ENCODE measurements at places on chromosomes 1 and 21. TPM values are rescaled to one million over a fixed set of nuclear protein-coding genes. Genes with fewer than 3 reads are reported as not detected.

DNA sequence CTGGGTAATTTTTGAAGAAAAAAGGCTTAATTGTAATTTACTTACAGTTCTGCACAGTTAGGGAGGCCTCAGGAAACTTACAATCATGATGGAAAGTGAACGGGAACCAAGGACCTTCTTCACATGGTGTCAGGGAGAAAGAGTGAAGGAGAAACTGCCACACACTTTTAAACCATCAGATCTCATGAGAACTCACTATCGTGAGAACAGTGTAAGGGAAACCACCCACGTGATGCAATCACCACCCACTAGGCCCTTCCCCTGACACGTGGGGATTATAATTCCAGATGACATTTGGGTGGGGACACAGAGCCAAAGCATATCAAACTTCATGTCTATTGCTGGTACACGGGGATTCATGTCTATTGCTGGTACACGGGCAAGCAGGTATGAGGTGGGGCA is 5.3 kb upstream of the SFT2D2 start:
- H3K27me3 ChIP-seq, result no peaks in the 10 kb centered on the region
- no peaks in the 10 kb centered on the region for H3K36me3 ChIP-seq
- H3K4me1 ChIP-seq, result peaks cover 9% of the 10 kb centered on the region

- no peak for DNase-seq
- H3K4me3 ChIP-seq, result no peak overlapping the region
- H3K4me1 ChIP-seq, result no peaks in the 10 kb centered on the region
- peaks cover 18% of the 10 kb centered on the region for H3K36me3 ChIP-seq
- H3K27ac ChIP-seq, result no peak overlapping the region
- no peaks in the 10 kb centered on the region for H3K27me3 ChIP-seq
Observed at GRCh38 chr1:32045772-32046171, 27.0 kb upstream of the TMEM39B start.

DNA sequence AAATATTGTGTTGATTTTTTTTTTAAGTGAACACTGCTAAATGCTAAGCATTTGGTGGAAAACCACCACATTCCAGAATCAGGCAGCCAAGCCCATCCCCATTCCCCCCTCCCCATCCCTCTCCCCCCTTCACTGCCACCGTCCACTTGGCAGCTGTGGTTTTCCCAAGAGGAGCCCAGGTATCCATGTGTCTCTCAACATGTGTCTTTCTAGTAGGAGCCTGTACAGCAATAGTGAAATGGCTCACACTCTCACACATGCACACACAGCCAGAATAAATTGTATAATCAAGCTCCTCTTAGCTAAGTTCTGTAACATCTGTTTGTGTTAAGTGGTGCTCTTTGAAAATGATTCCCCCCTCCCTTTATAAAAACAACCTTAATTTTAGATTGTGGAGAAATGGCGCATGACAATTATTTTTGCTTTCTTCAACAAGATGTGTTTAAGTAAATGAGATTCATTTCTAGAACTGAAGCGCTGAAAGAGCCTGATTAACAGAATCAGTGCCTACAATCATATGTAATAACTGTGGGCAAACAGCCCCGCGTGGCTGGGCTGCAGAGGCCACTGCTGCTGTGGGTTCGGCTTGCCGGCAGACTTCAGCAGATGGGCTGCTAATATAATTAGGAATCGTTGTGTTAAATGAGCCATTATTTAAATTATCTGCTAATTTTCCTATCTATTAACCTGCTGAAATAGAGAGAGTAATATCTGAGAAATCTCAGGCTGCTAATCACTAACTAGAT is 43.3 kb downstream of the BACE2 start:
- no peaks in the 10 kb centered on the region for H3K4me1 ChIP-seq
- no peak overlapping the region for H3K27ac ChIP-seq
- DNase-seq, result no peak
- no peaks in the 10 kb centered on the region for H3K36me3 ChIP-seq
- no peaks in the 10 kb centered on the region for H3K27me3 ChIP-seq
- no peak overlapping the region for H3K4me3 ChIP-seq

DNA sequence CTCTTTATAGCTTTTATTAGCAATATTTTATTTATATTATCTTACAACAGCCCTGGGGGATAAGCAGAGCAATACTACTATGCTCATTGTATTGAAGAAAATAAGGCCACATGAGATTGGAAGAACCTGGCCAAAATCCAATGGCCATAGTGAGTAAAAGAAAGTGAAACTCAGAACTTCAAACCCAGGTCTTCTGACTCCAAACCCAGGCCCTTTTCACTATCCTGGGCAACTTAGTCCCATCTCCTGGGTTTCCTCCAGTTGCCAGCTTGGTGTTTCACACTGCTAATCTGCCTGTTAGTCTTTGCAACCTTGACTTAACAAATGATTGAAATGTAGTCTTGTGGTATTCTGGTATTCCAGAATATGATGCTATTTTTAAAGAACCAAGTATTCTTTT is 22.4 kb upstream of the EXO1 start:
- no peak overlapping the region for H3K4me3 ChIP-seq
- no peak for DNase-seq
- H3K27me3 ChIP-seq, result no peaks in the 10 kb centered on the region
- no peaks in the 10 kb centered on the region for H3K36me3 ChIP-seq
- H3K4me1 ChIP-seq, result no peaks in the 10 kb centered on the region

DNA sequence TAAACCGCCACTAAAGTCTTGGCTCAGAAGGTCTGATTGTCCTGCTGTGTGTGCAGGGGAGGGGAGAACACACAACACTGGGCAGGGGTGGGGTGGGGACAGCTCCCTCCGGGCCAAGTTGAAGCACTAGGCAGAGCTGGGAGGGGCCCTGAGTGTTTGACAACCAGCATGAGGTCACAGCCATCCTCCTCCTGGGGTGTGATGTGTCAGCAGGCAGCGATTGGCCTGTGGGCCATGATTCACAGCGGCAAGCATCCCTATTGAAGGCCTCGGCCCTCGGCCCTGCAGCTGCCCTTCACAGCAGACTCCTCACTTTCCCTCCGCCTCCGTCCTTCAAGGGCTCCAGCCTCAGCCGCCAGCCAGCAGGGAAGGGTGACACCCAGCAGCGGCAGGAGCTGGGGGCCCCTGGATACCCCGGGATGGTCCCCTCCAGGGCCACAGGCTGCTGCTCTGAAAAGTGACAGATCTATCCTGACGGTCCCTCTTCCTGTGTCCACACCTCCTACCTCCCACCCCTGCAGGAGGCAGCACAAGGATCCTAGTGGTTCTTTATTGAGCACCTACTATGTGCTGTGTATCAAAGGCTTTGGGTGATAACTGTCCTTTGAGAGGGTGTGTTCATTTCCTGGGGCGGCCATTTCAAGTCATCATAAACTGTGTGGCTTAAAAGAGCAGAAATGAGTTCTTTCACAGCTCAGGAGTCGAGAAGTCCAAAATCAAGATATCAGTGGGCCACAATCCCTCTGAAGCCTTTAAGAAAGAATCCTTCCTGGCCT is 66.0 kb upstream of the SLC25A33 start:
- H3K36me3 ChIP-seq, result no peaks in the 10 kb centered on the region
- DNase-seq, result no peak
- no peak overlapping the region for H3K4me3 ChIP-seq
- H3K27me3 ChIP-seq, result no peaks in the 10 kb centered on the region

DNA sequence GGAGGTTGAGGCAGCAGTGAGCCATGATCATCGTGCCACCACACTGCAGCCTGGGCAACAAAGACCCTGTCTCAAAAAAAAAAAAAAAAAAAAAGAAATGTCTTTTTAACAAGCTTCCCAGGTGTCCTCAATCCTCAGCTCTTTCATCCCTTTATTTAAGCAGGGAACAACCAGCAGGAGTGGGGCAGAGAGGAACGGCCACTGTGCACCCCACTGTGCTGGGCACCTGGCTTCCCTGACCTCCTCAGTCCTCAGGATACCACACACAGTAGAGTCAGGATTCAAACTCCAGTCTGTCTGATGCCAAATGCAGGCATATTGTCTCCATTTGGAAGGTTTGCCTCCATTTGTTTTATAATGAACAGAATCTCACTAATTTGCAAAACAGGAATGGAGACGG is 19.8 kb upstream of the PTAFR start:
- H3K36me3 ChIP-seq, result peaks cover 14% of the 10 kb centered on the region
- H3K27ac ChIP-seq, result no peak overlapping the region
- peaks cover 43% of the 10 kb centered on the region for H3K4me1 ChIP-seq
- no peak overlapping the region for H3K4me3 ChIP-seq

- no peak for DNase-seq
- H3K27me3 ChIP-seq, result no peaks in the 10 kb centered on the region
- no peaks in the 10 kb centered on the region for H3K4me1 ChIP-seq
- H3K4me3 ChIP-seq, result no peak overlapping the region
Observed at GRCh38 chr1:154657556-154657955, 49.6 kb upstream of the ADAR start.

- H3K27ac ChIP-seq, result no peak overlapping the region
- DNase-seq, result no peak
- H3K36me3 ChIP-seq, result no peaks in the 10 kb centered on the region
Observed at GRCh38 chr1:115191691-115192090, 102.4 kb upstream of the TSPAN2 start.

SLC1A7 gene
- not detected for total RNA-seq

OR2L13 gene
- not detected for total RNA-seq

LCE1F gene
- total RNA-seq, result not detected

IFNLR1 gene
- 3.9 TPM for total RNA-seq

OR6K6 gene
- not detected for total RNA-seq

- no peaks in the 10 kb centered on the region for H3K27me3 ChIP-seq
- H3K27ac ChIP-seq, result no peak overlapping the region
- no peaks in the 10 kb centered on the region for H3K36me3 ChIP-seq
- DNase-seq, result no peak
- no peak overlapping the region for H3K4me3 ChIP-seq
Observed at GRCh38 chr1:28058971-28059878, 29.2 kb downstream of the EYA3 start.

GRCh38 chr1:225772848-225773247 is 4.8 kb upstream of the SRP9 start:
- DNase-seq, result no peak
- H3K27me3 ChIP-seq, result no peaks in the 10 kb centered on the region
- H3K4me1 ChIP-seq, result no peaks in the 10 kb centered on the region
- H3K4me3 ChIP-seq, result no peak overlapping the region
- no peaks in the 10 kb centered on the region for H3K36me3 ChIP-seq

DNA sequence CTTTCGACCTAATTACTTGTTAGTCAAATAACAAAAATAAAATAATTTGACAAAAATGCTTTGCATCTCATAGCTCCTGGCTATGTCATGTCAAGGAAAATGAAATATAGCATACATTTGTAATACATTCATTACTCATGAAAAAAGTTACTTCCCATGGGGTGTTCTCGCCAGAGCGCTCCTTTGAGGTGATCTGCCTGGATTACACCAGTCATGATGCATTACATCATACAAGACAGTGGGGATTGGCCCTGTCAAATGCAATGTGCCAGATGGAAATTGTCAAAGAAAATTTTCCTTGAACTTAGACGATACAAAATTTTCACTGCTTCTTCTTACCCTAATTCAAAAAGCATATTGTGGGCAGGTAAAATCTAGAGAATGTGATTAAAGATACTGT is 215.6 kb upstream of the B3GALT2 start:
- no peak for DNase-seq
- H3K36me3 ChIP-seq, result no peaks in the 10 kb centered on the region
- H3K27ac ChIP-seq, result no peak overlapping the region
- H3K4me1 ChIP-seq, result no peaks in the 10 kb centered on the region
- no peak overlapping the region for H3K4me3 ChIP-seq

TNFRSF8 gene
- 114 TPM for total RNA-seq

- H3K27me3 ChIP-seq, result no peaks in the 10 kb centered on the region
- H3K36me3 ChIP-seq, result no peaks in the 10 kb centered on the region
- H3K4me3 ChIP-seq, result no peak overlapping the region
- H3K4me1 ChIP-seq, result no peaks in the 10 kb centered on the region
- H3K27ac ChIP-seq, result no peak overlapping the region
- DNase-seq, result no peak
Observed at GRCh38 chr1:166233750-166234366, 67.1 kb upstream of the FAM78B start.

DNA sequence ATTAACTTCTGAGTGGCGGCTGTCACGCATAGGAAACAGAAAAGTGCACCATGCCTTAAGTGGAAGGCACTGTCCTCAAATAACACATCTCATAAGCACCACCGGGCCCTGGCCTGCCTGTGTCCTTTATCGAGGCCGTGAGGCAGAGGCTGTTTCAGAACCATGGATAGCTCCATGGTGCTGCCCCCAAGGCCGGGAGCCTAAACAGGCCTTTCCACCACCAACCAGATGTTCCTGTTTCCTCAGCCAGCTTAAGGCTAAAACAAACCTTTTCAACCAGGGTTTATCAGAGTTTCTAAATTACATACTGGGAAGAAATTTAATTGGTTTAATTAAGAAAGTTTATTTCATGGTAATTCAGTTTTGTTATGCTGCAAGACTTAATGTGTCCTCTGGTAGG is 114.4 kb downstream of the DMRTA2 start:
- no peak for DNase-seq
- H3K4me1 ChIP-seq, result no peaks in the 10 kb centered on the region
- no peak overlapping the region for H3K4me3 ChIP-seq
- H3K36me3 ChIP-seq, result no peaks in the 10 kb centered on the region
- no peaks in the 10 kb centered on the region for H3K27me3 ChIP-seq

GRCh38 chr1:23019863-23020625 is 776 bp downstream of the KDM1A start:
- H3K4me3 ChIP-seq, result peak overlapping the region; percentile 69
- peak overlapping the region; percentile 71 for H3K27ac ChIP-seq
- no peaks in the 10 kb centered on the region for H3K27me3 ChIP-seq
- no peak for DNase-seq
- H3K36me3 ChIP-seq, result no peaks in the 10 kb centered on the region

DNA sequence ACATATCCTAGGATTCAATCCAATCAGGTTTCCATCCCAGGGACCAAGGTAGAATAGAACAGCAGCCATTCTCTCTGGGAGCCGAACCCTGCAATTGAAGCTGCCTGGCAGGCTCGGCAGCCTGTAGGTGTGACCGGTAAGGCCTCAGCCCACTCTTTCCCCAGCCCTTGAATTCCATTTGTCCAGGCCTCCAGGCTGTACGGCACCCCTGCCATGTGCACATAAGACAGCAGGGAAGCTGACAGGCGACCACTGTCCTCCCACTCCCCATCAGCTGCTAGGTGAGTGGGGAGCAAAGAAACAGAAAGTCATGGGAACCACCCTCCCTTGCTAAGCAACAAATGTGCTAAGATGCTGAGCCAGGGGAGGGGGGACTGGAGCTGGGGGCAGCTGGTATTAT is 23.0 kb downstream of the OPTC start:
- H3K4me1 ChIP-seq, result no peaks in the 10 kb centered on the region
- no peak for DNase-seq
- no peak overlapping the region for H3K27ac ChIP-seq
- H3K36me3 ChIP-seq, result no peaks in the 10 kb centered on the region
- H3K27me3 ChIP-seq, result 0 out of 2 replicates have a peak, but pooled peaks cover 3% of the 10 kb centered on the region

DNA sequence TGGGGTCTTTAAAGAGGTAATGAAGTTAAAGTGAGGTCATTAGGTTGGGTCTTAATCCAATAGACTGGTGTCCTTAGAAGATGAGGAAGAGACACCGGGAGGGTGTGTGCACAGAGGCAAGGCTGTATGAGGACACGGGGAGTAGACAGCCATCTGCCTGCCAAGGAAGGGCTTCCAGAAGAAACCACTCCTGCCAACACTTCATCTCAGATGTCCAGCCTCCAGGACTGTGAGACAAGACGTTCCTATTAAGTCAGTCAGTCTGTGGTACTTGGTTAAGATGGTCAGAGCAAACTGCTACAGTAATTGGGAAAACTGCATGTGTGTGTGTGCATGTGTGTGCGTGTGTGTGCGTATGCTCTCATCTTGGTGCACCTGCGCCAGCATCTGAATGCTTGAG is 77.1 kb downstream of the RYR2 start:
- H3K27me3 ChIP-seq, result no peaks in the 10 kb centered on the region
- no peak for DNase-seq
- H3K4me3 ChIP-seq, result no peak overlapping the region

Data from GM12878 (cell line).